ENCODE measurements at places on chromosomes 2 and 18.

GRCh38 chr2:80926168-80926567, 621.6 kb upstream of the LRRTM1 start:
- no peak for DNase-seq

GRCh38 chr18:39350945-39351344, 1785.3 kb upstream of the CELF4 start:
- DNase-seq: no peak

DNA sequence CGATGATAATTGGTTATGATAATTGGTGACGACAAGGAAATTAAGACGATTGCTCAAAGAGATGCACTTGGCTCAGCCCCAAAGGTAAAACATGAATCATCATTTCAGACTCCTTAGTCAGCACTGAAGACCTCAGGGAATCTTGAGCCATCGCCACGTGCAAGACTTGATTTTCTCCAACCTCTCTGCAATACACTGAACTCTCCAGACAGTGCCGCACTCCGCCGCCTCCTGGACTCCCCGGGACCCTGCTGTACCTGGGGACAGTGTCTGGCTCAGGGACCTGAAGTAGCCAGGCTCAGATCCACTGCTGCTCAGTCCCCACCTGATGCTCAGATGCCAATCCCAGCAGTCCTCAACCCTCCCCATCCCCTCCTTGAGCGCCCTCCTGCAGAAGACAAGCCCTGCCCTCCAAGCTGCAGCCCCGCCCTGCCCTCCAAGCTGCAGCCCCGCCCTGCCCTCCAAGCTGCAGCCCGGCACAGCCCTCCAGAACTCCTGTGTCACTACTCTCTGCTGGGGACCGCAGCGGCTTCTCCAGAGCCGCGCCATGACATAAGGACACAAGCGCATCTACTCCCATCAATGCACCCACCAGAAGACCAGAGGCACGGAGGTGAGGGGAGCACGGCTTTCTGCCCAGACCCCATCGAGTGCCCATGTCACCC, 1.1 kb downstream of the TMEM18 start:
- no peak for DNase-seq

GRCh38 chr2:56333812-56334485, 150.2 kb downstream of the CCDC85A start:
- no peak for DNase-seq

- no peak for DNase-seq
These were observed 56.0 kb downstream of the STEAP3 start for GRCh38 chr2:119279666-119280065.

- no peak for DNase-seq
These were observed 475.8 kb downstream of the TXNL1 start for GRCh38 chr18:56162311-56163265.

GRCh38 chr2:241947876-241948275, 78.3 kb downstream of the RTP5 start:
- no peak for DNase-seq

GRCh38 chr2:206647985-206648384, 5.7 kb downstream of the FAM237A start:
- DNase-seq: no peak

- DNase-seq: no peak
These were observed 763.9 kb downstream of the TSN start for GRCh38 chr2:122519366-122519765.

DNA sequence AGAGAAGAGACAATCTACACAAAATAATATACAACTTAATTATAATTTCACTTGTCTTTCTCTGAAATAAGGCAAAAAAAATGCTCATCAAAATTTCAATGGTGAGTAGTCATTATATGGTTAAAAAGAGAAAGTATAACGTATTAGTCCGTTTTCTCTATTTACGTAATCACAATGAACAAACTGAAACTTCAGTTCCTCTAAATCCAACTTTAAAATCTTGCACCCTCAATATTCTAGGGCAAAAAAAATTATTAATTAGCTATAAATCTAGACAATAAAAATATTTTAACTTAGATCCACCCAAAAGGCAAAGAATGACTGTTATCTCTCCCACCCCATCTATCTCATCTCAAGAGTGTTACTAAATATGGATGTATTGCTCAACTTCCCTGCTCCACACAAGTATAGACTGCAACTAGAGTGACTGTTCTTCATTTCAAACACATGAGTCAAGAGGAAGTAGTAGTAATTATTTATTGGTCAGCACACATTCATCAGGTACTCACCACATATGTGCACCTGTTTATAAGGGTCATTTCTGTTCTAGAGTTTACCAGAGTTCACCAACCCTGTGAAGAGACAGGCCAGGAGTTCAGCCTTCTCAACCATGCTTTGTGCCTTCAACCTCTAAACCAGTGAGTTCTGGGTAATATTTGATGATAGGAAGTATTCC, 36.4 kb downstream of the STK39 start:
- DNase-seq: no peak

- DNase-seq: no peak
These were observed 241.6 kb downstream of the PIK3C3 start for GRCh38 chr18:42196651-42197050.

DNA sequence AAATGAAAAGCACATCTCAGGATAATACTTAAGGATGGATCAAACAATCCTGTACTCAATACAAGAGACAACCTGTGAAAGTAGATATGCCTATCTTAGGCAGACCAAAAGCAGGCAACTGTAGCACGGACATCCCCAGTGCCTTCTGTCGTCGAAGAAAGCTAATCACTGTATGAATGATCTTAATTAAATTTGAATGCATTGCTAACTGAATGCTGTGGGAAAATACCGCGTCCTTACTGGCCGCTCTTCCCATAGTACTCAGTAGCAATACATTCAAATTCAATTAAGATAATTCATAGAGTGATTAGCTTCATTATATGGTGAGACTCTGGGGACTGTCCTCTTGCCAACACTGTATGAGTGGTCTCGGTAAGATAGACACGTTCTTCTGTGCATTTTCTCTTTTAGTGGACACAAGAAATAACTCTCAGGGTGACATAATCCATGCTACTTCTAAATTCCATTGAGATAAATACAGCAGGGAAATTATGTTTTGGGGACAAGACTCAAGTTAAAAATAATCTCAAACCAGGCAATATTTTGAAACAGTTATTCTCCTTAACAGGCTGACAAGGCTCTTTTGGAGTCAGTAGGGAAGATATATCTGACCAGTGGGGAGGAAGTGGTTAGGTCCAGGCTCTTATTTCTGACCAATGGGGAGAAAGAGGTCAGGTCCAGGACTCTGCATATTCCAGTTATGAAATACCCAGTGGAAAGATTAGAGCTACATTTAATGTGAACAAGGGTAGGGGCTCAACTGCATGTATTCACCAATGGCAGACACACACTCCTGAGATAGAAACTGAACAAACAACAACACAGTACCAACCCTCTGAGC, 97.3 kb downstream of the DOCK10 start:
- no peak for DNase-seq

DNA sequence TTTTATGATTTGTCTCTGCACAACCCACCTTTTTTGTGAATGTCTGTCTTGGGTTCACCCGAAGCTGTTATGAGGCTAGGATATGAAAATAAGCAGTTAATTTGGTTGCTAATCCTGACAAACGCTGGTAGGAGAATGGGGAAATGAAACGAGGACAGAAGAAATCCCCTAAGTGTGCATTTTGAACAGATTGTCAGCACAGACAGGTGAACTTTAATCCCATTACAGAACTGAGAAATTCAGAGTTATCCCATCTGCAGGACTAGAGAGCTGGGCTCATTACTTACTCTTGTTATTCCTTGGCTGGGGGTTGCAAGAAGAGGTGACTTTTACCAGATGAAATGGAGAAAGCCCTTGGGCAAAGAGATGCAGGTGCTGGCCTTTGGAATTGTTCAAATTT, 123.3 kb upstream of the NYAP2 start:
- no peak for DNase-seq

DNA sequence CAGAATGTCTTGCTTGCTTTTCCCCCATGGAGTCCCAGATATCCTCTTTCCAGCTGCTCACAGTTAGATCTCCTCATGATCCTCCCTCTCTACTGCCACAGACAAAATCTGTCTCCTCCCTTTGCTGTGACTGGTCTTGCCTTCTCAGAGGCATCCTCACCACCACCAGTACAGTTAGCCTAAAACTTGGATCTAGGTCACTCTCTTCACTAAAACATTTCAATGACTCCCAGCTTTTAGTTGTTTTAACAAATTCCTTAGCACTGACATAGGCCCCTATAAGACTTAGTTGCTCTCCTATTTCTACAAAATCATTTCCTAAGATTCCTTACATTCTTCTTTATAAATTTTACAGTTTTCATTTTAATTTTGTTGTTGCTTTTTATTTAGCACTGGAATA, 734.2 kb upstream of the CHAC2 start:
- DNase-seq: no peak

DNA sequence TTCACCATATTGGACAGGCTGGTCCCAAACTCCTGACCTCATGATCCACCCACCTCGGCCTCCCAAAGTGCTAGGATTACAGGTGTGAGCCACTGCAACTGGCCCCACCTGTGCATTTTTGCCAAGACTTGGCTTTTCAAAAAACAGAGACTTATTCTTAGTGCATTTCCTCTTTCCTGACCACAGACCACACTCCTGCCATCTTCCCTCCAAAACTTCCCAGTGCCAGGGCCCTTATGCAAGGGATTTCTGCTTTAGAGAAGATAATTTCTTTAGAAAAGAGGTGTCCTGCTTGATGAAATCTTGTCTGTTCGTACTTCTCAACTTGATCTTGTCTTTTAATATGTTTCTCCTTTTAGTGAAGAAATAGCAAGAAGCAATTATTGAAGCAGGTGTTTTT, 98.8 kb upstream of the ZNF516 start:
- no peak for DNase-seq

Data from left forelimb (tissue), 1 donor.